ENCODE measurements at places on chromosomes 6 and 20. TPM values are rescaled to one million over a fixed set of nuclear protein-coding genes. Genes with fewer than 3 reads are reported as not detected.

The BANF2 gene
- total RNA-seq = not detected

The ZKSCAN8 gene
- total RNA-seq = 25.1 TPM

The TULP4 gene
- total RNA-seq = 62.1 TPM

The CRISP3 gene
- total RNA-seq = not detected

The CLIC5 gene
- total RNA-seq = 0.08 TPM

The MEI4 gene
- total RNA-seq = not detected

The GPR63 gene
- 1.6 TPM for total RNA-seq

The FOXQ1 gene
- total RNA-seq = not detected

The TMEM14A gene
- 32.7 TPM for total RNA-seq

The PRND gene
- not detected for total RNA-seq

The TREML4 gene
- not detected for total RNA-seq

The BCAS1 gene
- total RNA-seq = 0.19 TPM

The TUBB1 gene
- 0.11 TPM for total RNA-seq

The MEP1A gene
- total RNA-seq = not detected

Data from OCI-LY7 (cell line).